ENCODE measurements at places on chromosomes 4 and X.

DNA sequence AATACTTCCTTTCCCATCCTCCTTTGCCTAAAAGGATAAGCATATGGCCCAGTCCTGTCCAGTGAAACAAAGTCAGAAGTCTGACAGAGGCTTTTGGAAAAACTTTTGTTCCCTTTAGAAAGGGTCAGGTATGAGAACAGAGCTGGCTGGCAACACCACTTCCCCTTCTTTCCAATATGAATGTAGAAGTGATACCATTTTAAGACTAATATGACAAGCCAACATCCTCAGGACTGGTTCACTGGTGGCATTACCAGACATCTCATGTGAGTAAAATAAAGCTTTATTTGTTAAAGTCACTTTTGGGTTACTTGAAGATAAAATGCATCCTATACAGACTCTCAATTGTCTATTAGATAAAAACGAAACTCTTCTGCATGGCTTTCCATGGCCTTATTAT, 83.6 kb upstream of the PTCHD1 start:
- DNase-seq: no peak

DNA sequence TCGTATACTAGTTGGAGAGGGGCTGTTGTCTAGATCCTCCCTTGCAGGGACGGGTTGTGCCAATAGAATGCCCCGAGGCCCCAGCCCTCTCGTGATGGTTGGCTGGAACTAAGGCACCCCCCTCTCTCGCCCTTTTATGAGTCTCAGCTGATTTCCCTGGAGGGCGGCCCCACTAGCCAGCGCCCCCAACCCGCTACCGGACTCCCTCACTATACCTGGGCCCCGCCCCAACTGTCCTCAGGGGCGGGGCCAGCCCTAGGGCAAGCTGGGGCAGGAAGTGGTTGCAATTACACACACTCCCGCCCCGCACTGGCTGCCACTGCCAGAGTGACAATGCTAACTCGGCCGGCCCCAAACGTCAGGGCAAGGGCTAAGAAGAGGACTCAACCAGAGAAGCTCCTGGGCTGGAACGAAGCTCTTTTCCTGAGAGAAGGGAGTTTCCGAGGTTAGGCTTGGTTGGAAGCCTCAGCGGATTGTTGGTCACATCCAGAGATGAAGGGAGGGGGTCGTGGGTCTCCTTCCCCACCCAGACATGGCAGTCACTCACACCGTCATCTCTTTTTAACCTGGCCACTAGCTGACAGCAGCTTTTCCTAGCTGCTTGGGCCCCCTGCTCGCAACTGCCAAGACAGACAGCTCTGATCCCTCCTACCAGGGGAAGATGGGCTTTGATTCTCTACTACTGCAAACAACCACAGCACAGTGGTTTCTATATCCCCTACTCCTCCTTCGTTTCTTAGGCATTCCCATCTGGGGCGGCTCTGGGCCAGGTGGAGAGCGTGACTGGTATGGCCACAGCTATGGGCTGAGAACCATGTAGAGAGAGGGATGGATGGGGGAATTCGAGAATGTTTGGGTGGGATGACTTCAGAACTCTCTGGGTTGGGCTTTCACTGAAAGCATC, 21.0 kb upstream of the BCORL1 start:
- peak; percentile 95 for DNase-seq

DNA sequence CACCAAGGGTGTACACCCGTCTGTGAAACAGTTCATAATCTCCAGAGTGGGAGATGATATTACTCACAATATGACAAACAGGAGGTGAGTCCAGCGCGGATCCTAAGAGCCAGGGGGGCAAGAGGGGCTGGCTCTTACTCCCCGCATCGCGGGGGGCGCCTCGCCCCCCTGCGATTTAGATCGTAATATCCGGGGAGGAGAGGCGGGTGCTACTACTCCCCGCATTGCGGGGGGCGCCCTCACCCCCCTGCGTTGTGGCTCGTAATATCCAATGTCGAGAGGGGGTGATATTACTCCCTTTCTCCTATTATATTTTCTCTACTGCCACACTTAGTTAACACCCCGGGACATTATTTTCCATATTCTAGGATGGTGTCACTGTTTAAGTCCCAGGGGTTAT, 131.9 kb downstream of the ADRA2C start:
- no peak for DNase-seq

DNA sequence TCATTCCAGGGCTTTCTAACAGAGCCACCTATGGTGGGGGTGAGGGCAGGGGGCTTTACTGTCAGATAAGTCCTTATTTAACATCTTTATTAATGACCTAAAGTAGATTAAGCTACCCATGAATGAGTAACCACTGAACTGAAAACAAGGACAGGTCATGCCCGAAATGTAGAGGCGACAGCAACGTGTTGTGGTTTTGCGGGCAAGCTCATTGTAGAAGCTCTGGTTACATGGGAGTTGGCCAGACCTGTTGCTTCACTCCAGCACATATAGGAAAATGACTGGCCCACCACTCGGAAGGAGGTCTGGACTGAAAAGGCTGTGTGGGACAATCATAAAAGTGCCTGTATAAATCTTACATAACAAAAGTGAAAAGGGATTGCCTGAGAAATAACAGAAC, 109.6 kb upstream of the NDP start:
- DNase-seq: peak; percentile 91

DNA sequence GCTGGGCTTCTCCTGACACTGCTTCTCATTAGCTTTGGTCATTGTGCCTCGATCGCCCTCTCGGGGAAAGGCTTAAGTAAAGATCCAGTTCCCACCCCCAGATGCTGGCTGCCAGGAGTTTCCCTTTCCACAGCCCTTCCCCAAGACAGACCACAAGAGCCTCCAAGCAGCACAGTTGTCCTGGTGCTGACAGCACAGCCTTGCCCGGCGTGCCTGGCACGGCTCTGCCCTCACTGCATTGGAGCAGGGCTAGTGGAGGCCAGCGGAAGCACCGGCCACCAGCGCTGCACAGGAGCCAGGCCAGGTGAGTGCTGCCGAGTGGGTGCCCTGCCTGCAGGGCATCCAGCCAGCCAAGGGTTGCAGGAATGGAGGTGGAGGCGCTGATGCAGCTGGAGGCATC, 9.7 kb upstream of the MSANTD1 start:
- DNase-seq: no peak

DNA sequence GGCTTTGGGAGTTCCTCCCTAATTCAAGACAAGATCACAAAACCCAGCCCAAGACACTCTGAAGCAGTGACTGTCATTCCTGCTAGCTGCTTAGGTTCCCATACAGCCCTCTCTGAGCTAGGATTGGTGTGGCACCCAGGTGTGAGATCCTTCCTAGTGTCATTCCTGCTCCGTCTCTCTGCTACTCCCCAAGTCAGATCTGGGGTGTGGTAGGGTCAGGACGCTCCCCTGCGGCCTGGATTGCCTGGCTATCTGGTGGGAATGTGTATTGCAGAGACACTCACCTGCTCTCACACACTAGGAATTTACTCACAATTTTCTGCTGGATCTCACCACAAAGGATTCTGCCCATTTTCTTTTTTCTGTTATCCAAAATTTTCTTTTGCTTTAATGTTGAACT, 560.8 kb upstream of the ATOH1 start:
- no peak for DNase-seq

GRCh38 chrX:39808471-39808917, 289.3 kb downstream of the BCOR start:
- DNase-seq: no peak

GRCh38 chrX:39869846-39870601, 227.7 kb downstream of the BCOR start:
- peak; percentile 78 for DNase-seq

DNA sequence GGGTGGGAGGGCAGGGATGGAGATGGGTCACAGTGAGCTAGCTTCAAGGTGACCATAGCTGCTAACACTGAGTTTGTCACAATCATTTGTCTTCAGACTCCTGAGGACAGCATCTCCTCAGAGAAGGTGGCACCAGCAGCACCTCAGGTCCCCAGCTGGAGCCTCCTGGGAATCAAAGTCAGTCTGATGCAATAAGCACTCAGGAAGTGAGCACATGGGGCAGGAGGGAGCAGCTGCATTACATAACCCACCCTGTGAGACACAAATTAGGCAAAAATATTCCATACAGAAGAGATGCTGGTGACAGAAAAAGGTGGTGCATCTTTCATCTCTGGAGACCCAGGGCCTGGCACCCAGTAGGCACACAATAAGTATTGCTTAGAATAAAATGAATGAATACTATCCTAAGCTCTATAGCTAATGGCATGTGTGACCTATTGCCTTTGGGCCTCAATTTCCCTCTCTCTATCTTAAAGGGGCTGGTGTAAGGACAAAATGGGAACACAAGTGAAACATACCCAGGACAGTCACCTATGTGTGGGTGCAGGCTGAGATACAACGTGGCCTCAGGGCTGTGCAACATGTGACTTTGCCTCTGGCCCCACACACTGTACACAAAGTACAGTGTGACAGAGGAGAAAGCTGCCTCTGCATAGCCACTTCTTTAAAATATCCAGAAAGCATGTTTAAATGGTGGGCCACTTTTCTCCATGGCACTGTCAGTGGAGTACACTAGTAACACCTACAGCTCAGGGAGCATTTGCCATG, 37.1 kb downstream of the SLC39A8 start:
- DNase-seq: peak; percentile 73

DNA sequence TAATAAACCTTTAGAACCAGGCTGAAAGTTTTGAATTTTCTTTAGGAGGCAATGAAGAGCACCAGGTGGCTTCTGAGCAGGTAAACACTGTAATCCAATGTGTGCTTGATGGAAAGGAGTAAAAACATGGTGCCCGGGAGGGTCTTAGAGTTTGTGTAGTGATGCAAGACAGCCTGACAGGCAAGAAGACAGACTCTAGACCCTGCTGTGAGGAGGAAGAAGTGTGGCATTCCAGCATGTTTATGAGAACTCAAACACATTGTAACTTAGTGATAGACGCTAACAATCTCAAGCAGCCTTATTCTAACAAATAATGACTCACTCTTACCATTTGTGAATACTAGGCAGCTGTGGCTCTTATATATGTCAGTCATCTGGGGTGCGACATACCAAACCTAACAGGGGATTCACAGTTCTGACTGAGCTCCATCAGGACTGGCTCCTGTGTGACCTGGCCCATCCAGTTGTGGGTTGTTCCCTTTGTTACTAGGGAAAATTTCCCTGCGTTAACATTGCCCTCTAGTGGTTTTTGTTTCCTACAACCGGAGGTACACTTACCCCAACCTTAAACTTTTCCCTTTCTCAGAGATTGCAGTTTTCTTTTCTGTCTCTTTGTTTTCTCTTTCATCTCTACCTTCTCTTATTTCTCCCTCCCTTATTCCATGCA, 53.8 kb downstream of the VSIG4 start:
- DNase-seq: peak; percentile 91
